ENCODE measurements at places on chromosomes 6 and 20.

GRCh38 chr20:50420380-50420779, 89.8 kb upstream of the PTPN1 start:
- DNase-seq = no peak

GRCh38 chr20:36984257-36984638, 32.7 kb upstream of the SAMHD1 start:
- DNase-seq = no peak

DNA sequence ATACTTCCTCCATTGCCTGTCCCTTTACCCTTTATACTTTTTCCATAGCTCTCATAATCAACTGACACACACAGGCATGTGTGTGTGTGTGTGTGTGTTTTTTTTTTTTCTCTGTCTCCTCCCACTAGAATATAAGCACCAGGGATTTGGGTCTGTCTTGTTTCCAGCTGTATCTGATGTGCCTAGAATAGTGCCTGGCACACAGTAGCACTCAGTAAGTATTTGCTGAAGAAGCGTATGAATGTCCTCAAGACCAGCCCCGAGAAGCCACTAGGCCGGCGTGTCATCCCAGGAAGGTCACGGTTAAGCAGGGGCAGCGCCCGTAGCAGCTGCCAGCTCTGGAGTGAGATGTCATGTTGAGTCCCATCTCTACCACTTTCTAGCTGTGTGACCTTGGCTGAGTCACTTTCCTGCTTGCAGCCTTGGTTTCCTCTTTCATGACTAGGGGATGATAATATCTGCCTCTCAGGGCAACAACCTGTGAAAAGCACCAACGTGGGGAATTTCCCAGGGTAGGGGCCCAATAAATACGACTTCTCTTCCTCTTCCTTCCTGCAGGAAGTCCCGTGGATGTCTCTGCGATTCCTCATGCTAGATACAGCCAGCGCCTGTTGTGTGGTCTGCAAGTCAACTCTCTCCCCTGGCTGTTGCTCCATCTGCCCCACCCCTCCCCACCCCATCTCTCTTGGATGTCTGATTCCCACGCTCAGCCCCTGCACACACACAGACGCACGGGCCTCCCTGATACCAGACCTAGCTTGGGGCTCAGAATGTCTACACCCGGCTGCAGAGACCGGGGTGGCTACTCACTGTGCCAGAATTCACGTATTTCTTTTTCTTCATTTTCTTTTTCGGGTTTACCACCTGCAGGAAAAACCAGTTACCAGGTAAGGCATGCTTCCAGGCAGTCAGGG, 58.1 kb downstream of the RAB44 start:
- no peak for DNase-seq

DNA sequence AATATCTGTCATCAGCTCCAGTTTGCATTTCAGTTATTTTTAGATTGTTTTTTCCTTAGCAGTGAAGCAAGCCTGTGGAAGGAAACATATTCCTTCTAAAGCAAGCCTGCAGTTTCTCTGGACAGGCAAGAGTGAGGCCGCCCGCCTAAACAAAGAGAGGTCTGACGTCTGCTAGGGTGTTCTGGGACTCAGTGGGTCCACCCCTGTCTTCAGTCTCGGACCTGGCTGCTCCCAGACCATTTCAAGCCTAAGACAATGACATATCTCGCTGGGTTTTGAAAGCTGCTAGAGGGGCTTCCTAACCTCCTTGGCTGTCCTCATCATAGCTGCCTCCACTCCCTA, 36.8 kb upstream of the RNF24 start:
- DNase-seq = no peak

GRCh38 chr6:117194978-117195377, 70.4 kb upstream of the VGLL2 start:
- DNase-seq = no peak

DNA sequence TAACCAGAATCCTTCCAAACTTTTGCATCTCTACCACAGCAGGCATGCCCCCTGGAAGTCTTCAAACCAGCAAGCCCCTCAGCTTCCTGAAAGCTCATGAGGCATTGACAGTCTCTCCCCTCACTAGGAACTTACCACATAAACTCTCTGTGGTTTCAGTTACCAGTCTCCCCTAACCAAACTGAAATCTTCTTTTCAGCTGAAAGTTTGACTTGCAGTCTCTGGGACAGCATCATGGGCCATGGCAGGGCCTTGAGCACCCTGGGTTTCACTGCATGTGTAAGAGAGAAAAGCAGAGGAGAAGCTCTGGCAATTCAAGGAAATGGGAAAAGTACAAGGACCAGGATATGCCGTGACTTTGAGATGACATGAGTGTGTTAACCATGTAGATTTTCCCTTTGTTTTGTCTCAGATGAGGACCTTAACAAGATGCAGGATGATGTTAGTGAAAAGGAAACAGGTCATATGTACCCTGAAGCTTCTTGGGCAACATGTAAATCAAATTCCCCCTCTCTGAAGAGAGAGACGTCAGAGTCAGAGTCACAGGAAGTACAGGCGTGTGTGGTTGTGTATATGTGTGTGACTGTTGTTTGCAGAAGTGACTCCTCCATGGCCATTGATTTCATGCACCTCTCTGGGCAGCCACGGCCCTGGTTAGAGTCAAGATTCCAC, 106.3 kb downstream of the TNFRSF21 start:
- DNase-seq = no peak

GRCh38 chr20:53852014-53852413, 218.4 kb downstream of the BCAS1 start:
- DNase-seq = no peak
